Fibroblast of skin of right biceps (primary cell): ENCODE measurements at places on chromosomes 11 and 22.

GRCh38 chr11:44601471-44602370 lies 36.3 kb downstream of the CD82 start:
- no peak for DNase-seq

DNA sequence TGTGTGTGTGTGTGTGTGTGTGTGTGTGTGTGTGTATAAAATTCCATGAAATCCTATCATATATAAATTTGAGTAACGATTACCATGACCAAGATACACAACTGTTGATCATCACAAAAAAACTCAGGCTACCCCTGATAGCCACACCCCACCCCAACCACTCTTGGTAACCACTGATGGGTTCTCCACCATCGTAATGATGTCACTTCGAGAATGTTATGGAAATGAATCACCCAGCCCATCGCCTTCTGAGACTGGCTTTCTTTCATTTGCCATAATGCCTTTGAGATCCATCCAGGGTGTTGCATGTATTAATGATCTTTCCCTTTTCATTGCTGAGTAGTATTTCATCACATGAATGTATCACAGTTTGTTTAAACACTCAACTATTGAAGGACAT lies 496.0 kb downstream of the MIAT start:
- DNase-seq, result peak; percentile 56

GRCh38 chr11:69698362-69698761 lies 5.5 kb downstream of the FGF19 start:
- no peak for DNase-seq

DNA sequence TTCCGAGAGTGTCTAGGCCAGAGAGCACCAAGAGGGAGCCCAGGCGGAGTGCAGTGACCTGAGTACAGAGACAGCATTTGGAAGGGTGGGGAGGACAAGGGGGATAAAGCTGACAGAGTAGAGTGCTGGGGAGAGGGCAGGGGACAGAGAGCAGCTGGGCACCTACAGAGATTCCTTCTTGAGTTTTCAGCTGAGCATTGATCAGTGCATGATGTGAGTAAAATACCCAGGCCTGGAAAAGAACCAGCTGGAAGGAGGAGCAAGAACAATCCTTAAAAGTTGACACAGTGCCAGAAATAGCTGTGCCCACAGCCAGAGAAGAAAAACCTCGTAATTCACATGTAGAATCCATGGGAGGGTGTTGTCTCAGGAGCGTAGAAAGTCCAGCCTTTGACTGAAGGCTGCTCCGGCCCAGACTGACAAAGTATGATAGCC lies 33.9 kb upstream of the PANX2 start:
- DNase-seq, result no peak

DNA sequence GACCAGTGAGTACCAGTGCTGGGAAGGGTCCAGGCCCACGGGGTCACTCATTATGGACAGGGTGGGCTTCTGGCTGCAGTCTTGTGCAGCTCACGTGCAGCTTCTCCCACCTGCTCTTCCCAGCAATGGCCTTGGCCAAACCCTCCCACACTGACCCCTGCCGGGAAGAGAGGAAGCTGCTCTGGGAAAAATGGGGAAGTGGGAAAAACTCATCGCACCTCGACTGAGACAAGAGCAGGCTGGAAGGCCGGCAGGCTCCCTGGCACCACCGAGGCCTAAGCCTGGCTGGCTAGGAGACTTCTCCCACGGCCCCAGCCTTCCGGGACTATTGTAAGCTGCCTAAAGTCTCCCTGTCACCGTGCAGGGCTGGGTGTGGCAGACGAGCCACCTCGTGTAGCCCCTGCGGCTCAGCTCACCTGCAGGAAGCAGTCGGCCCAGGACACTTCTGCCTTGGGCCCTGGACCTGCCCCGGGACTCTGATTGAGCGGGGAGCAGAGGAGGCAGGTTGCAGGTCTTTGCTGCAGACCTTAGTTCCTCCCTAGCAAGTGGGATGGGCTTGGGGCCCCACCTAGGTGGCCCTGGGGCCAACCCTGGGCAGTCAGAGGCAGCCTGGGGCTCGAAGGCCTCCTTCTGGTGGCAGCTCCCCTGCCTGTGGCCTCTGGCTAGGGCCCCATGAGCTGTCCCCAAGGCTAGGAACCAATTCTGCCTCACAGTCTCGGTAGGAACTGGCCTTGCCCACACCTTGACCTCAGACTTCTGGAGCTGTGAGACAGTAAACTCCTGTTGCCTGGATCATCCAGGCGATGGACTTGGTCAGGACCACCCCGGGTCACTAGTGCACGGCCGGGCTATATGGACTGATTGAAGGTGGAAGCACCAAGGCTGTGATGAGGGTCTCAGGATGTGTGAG lies 23.1 kb downstream of the MRGPRG start:
- DNase-seq, result peak; percentile 14

DNA sequence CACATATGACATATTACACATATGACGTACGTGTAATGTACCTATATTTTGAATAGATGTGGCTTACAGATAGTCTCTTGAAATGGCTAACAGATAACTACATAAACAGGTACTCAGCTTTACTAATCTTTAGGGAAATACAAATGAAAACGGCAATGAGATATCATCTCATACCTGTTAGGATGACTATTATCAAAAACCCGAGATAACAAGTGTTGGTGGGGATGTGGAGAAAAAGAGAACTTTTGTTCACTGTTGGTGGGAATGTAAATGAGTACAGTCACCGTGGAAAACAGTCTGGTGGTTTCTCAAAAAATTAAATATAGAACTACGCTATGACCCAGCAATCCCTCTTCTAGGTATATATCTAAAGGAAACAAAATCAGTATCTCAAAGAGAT lies 247.6 kb downstream of the ETS1 start:
- no peak for DNase-seq

DNA sequence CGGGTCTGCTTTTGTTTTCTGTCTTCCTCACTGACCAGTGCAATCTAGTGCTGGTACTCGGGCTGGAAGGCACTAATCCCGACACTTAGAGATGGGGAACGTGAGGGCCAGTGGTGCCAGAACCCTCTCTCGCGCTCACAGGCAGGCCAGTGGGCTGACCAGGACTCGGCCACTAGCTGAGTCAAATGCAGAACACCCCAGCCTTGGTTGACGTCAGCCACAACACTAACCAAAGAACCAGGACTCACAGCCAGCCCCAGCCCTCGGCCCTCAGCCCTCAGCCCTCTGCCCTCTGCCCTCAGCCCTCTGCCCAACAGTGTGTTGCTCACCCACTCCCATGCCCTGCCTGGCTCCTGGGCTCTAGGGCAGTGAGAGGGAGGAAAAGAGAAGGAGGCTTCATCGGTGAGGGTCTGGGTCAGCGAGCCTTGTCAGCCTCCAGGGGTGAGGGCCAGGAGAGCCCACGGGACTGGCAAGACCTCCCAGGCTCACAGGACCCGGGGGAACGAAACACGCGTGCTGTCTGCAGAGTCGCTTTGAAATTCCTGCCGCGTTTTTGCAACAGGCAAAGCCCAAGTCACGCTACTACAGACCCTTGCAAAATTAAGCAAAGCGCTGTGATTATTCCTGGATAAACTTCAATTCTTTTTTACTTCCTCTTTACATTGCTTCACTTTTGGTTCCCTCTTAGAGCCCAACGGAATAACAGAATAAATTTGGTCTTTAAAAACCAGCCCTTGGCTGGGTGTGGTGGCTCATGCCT lies 27.5 kb downstream of the KIAA0930 start:
- no peak for DNase-seq

GRCh38 chr11:10288881-10289764 lies 4.9 kb downstream of the SBF2 start:
- no peak for DNase-seq

GRCh38 chr11:43497144-43497543 lies 138.4 kb downstream of the TTC17 start:
- DNase-seq, result no peak

DNA sequence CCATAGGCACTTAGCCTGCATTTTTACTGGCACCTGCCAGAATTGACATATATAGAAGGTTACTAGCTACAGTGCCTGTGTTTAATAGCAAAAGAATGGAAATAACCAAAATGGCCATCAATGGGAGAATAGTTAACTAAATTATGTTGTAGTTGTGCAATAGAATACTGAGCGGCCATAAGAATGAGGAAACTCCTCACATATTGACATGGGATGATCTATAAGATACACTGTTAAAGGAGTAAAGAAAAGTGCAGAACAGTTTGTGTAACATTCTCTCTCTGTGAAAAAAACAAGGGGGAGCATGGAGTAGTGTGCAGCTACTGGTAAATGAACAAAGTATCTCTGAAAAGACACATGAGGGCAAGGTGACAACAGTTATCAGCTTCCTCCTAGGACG lies 21.5 kb downstream of the ARAP1 start:
- no peak for DNase-seq

DNA sequence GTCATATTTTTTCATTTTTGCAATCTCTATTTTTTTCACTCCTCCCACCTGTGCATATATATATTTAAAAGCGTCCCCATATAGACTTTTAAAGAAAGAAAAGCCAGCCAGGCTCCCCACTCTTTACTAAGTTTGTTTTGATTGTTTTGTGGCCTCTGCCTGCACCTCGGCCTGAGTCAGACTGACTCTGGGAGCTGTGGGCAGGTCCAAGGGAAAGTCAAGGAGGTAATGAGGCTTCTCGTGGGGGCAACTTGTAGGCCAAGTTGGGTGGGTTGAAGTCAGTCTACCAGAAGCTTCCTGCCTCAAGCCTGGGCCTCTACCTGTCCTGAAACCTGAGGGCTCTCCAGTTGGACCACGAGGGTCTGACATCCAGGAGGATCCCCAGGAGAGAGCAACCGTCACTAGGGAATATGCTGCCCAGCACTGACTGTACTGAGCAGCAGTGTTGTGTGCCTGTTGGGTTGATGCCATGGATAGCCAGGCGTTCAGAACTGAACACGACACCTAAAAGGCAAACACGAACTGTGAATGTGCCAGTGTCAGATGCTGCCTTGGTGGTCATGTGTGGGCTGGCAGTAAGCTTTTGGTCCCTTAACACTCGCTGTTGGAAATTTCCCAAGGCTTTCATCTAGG lies 58.8 kb downstream of the BMAL1 start:
- DNase-seq, result no peak

DNA sequence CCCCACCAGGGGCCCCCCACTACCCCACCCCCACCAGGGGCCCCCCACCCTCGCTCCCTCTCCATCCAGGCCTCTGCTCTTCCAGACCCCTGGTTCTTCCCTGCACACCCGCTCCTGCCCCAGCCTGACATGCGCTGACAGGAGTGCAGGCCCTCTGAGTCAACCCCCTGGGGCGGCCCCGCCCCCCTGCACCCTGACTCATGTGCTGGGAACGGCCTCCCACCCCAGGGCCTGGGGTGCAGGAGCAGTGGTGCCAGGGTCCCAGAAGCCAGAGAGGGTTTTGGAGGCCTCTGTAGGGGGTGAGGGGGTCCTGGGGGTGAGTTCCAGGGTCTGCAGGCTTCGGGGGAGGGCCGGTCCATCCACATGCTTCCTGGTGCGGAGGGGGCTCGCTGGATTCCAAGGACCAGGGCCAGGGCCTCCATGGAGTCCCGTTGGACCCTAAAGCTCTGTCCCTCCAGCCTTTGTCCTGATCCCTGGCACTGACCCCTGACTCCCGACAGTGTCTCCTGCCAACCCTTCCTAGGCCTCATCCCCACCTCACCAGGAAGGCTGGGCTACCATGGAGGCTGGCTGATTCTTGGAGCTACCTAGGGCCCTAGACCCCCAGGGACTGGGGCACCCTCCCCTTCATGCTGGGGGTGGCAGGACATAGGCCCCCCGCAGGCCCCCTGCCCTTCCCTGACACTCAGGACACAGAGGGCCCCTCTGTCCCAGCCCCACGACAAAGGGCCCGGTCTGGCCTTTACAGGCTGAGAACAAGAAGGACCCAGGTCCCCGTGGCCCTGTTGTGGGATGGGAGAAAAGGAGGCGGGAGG lies 583 bp upstream of the PKP3 start:
- peak; percentile 89 for DNase-seq

- DNase-seq, result no peak
Measured at GRCh38 chr22:35212009-35212408, 45.3 kb upstream of the HMGXB4 start.

DNA sequence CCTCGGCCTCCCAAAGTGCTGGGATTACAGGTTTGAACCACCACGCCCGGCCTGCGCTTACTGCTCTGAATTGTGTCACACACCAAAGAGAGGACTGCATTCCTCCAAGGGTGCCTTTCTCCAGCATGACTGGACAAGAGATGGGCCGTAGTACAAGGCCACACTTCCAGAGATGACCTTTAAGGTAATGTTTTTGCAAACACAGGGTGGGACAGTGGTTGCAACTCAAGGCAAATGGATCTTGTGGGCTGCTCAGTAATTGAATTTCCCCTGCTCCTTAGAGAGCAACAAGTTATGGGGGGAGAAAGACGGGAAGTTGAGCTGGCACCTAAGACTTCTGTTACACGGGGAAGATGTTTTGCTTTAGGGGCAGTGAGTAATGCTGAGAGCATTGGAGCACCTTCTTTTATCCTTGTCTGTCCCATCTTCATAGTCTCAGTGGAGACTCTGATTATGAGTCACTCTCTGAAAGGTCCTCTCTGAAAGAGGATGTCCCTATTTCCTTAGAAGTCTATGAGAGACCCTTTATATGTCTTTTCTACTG lies 66.3 kb downstream of the C11orf91 start:
- peak; percentile 91 for DNase-seq

DNA sequence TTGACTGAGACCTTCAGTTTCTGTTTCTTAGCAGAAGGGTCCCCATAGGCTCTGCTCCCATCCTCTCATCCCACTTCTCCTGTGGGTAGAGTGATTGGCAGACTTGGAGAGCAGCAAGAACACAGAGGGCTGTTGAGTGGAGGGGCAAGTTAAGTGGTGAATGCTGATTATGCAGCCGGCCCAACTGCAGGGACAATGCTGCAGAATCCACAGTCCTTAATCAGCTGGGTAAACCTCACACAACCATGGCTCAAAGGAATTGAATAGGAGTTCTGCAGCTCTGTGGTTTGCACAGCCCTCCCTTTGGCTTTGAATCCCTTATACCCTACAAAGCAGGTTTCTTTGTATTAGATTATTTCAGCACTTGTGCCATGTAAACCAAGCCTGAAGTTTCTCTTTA lies 161.1 kb downstream of the NAV2 start:
- no peak for DNase-seq

- no peak for DNase-seq
Measured at GRCh38 chr11:133896028-133896427, 50.7 kb upstream of the SPATA19 start.

GRCh38 chr11:64877390-64878222 lies 815 bp downstream of the EHD1 start:
- no peak for DNase-seq

DNA sequence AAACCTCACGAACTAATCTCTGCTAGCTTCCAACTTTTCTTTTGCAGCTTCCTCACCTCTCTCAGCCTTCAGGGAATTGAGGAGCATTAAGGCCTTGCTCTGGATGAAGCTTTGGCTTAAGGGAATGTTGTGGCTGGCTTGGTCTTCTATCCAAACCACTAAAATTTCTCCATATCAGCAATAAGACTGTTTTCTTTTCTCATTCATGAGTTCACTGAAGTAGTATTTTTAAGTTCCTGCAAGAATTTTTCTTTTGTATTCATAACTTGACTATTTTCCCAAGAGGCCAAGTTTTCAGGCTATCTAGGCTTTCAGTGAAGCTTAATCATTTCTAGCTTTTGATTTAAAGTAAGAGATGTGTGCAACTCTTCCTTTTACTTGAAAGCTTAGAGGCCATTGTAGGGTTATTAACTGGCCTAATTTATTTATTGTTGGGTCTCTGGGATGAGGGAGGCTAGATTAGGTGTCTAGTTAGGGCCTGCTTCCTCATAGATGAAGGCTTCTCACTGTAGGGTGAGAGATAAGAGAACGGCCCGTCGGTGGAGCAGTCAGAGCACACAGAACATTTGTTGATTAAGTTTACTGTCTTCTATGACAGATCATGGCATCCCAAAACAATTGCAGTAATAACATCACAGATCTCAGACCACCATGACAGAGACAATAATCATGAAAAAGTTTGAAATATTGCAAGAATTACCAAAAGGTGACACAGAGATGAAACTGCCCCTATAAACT lies 33.2 kb downstream of the CSF2RB start:
- peak; percentile 26 for DNase-seq

GRCh38 chr11:124082371-124082770 lies 32.9 kb upstream of the VWA5A start:
- DNase-seq, result no peak
